Stimulated activated CD8-positive, alpha-beta memory T cell treated with anti-CD3 and anti-CD28 coated beads, Interleukin-7, amount 100 ng/mL, for 1 hour (primary cell): ENCODE measurements at places on chromosomes 1 and 21.

GRCh38 chr1:53722025-53722424 is 16.9 kb downstream of the GLIS1 start:
- no peak for DNase-seq

- no peak for DNase-seq
These were observed 22.9 kb upstream of the KCNA3 start for GRCh38 chr1:110697606-110698005.

DNA sequence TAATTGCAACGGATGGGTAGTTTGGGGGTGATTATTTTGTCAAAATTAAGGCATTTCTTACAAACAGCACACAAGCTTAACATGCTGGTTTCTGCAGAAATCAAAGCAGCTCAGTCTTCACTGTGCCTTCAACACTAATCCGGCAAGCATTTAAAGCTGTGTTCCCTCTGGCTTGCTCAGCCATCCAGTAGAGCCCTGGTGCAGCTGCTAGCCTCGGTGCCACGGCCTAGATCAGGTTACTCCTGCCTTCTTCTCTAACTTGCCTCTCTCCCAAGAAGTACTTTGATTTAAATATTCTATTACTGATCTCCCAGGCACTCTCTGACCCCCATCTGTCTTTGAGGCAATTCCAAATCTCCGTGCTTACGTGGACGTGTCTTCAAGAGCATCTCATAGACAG is 85.6 kb downstream of the GREM2 start:
- DNase-seq, result no peak

GRCh38 chr1:172163498-172164215 is 256.8 kb upstream of the C1orf105 start:
- no peak for DNase-seq

DNA sequence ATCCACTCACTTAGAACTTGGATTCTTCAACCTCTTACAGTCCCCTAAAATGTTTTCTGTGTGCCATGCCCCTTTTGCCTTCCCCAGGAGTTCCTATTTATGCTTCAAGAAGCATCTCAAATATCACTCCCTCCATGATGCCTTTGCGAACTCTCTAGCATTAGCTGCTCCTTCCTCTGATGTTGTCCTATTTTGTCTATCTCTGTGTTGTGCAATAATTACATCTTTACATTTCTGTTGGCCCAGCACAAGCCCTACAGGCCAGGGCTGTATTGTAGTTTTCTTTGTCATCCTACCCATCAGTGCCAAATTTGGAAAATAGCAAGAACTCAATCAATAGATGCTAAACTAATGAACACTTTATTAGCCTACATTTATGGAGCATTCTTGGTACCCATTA is 125.8 kb downstream of the ST6GALNAC5 start:
- DNase-seq, result no peak

GRCh38 chr1:228036701-228037231 is 30.0 kb downstream of the WNT3A start:
- DNase-seq, result no peak

GRCh38 chr1:15723631-15724246 is 12.3 kb upstream of the SLC25A34 start:
- DNase-seq, result no peak

GRCh38 chr1:197660389-197660788 is 114.9 kb downstream of the DENND1B start:
- DNase-seq, result no peak

- DNase-seq, result no peak
These were observed 1.6 kb upstream of the TMEM63A start for GRCh38 chr1:225883616-225884265.

DNA sequence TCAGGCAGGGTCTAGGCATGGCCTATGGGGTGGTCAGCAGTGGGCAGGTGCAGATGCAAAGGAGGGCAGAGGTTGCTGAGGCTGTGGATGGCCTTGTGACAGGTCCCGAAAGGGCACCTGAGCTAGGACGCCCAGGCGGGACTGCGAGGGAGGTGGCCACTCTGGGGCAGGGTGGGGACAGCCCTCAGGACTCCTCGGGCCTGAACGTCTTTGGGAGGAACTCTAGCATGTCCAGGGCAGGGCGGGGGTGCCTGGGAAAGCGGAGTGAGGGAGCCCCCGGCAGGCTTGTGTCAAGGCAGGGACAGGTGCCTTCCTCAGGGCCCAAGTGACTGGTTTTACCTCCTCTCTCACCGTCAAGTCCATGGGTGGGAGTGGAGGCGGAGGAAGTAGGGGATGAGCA is 125.4 kb upstream of the WNT4 start:
- no peak for DNase-seq

DNA sequence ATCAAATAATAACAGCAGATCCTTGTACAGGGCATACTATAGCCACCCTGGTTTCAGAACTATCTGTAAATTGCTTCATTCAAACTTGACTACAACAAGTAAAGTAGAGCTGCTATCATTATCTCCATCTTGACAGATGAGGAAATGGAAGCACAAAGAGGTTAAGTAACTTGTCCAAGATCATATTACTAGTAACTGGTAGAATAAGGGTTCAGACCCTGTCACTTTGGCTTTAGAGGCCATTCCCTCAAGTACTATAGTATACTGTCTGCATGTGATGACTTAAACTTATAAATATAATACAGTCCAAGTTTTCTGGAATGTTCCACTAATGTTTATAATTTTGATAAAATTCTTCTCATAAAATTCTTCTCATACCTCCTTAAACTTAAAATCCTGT is 24.8 kb downstream of the PGM1 start:
- DNase-seq, result no peak

GRCh38 chr1:84775535-84775920 is 85.3 kb upstream of the SSX2IP start:
- no peak for DNase-seq

DNA sequence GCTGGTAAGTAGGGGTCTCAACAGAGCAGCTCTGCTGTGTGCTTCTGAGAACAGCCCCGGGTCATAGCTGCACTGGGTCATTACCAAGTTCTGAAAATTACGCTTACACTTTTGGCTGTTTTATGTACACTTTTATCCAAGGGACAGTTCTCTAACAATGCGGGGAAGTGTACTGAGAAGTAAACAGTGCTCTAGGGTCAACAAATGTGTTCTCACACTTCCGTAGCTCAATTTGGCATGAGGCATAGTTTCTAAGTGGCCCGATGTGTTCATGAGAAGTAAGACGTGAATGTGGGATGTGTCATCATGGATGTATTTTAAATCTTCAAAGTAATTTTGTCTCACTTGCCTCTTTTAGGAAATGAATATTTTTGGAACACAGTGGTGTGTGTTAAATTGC is 10.9 kb upstream of the VAMP3 start:
- no peak for DNase-seq

DNA sequence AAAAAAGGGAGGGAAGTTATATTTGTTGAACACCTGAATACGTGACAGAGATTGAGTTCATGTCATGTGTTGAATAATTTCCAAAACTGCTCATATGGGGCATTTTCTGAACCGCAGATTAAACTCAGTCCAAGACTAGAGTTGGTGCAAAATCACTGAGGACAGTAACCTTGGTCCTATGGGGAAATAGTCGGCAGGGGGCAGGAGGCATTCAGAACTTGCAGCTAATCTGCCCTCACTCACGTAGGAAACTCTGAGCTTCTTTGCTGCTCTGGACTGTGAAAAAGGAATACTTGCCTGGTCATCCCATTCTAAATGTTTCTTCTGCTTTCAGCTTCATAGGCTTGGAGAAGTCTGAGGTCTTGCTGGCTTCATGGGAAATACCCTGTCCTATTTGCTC is 228.3 kb upstream of the ZP4 start:
- no peak for DNase-seq
